ENCODE measurements at places on chromosomes 2 and 18.

- DNase-seq, result no peak
Measured at GRCh38 chr2:223979730-223980396, 22.6 kb downstream of the MRPL44 start.

DNA sequence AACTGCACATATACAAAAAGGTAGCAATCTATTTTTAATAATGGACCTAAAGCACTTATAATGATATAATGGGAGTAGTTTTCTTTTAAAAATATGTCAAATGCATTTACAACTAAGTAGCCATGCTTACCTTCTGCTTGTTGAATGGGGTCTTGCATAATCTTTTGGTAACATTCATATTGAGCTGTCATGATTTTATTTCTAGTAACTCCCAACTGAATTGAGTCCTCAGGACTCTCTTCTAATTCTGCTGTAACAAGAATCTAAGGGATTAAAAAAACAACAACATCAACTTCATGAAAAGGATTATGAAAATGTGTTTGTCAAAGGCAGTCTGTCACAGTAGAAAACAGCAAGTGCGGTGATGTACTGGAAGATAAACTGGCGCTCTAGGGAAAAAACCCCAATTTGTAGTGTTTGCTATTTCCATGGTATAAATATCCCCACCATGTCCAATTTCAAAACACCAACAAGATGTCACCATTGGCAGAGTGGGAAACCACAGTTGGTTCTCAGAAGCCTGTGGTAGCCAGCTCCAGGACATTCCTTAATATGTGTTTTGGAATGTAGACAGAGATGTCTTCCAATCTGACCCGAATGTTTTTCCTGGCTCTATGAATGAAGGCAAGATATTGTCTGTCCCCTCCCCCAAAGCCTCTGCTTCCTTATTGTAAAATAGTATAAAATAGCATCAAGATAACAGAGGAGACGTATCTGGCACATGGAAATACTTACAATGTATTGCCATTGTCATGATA is 64.8 kb downstream of the CALCRL start:
- no peak for DNase-seq

GRCh38 chr2:134014196-134014960 is 239.5 kb upstream of the MGAT5 start:
- DNase-seq, result no peak

- DNase-seq, result no peak
Measured at GRCh38 chr2:84676295-84676694, 160.0 kb downstream of the DNAH6 start.

DNA sequence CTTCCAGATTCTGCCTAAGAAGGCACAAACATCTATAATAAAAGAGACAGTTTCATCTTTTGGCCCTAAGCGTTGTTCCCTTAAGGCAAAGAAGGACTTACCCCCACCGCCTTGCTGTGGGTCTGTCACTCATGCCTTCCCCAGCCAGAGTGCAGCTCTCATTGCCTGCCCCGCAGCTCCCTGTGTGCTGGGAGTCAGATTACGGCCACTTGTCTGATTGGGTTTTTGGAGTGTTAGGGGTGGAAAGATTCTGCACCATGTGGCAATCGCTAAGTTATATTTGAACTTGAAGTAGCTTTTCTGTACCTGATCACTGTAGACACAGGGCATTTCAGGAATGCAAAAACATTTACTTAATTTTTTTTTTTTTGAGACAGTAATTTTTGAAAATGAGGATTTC is at the start of gene AQP4:
Gene AQP4 (minus strand): TSS at position 151 of the 400 bp plus-strand sequence. CDS start 18 bp downstream, at position 133.
- no peak for DNase-seq

DNA sequence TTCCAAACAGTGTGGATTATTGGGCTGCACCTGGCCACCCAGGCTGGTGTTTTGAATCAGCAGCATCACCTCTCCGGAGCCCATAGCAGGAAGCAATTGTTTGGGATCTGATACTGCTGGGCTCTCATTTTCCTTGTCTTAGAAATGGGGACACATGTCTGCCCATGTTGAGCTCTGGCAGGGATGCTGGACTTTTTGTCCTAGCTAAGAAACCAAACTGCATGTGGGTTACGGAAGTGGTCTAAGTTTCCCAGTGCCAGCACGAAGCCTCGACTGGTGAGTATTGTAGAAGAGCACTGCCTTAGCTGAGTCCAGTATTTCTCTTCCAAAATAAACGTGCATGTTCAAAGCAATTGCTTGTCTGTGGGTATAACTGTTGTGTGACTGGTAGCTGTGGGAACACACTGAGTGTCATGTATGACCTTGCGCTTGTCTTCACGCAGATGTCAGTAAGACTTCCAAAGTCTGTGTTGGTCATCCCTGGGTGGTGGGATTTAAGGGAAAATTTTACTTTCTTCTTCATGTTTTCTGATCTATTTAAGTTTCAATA is 43.6 kb downstream of the SH3RF3 start:
- DNase-seq, result no peak

DNA sequence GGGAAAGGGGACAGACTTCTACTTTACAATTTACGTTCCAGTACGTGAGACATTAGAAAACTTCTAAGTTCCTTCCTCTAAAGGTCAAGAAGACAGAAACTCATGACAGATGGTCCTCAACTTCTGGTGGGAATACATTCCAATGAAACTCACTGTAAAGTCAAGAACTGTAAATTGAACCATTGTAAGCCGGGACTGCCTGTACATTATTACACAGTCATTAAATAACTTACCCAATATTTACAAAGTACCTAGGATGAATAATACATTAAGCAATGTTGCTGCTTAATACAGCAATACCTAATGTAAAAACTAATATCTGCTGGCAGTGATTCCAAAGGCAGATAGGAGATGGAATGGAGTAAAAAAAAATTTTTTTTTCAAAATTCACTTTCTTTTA is 51.9 kb downstream of the CDH2 start:
- no peak for DNase-seq

- no peak for DNase-seq
Measured at GRCh38 chr18:27181726-27182125, 3.4 kb downstream of the CHST9 start.

- no peak for DNase-seq
Measured at GRCh38 chr2:127620866-127621265, 25.1 kb upstream of the GPR17 start.

- no peak for DNase-seq
Measured at GRCh38 chr2:144922519-144922918, 402.6 kb upstream of the ZEB2 start.

DNA sequence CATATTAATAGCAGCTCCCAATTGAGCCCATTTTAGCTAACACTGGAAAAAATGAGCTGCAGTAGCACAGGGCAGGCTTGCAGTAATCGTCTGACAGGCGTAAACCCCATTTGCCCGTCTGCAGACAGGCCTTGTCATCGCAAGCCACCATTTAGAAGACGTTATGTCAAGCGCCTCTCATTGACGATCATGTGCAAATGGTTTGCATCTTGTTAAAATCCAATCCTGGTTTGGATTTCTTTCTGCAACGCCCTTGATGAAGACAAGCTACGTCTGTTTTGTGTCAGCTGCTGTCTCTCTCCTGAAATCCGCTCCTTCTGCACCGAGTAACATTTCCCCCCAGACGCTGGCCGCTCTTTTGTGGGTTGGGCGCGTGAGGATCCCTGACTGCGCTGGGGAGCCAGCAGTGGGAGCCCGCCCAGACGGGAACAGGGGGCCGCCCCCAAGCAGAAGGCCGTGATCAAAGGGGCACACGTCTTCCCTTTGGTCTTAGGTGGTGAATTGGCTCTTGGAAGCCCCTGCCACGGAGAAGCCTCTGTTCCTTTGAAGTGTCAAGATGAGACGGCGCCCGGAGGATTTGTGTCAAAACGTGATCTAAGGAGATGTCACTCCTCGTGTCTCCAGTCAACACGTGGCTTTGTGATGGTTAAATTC is 84.2 kb upstream of the GPC1 start:
- no peak for DNase-seq

GRCh38 chr2:86319700-86320580 is 17.5 kb downstream of the REEP1 start:
- no peak for DNase-seq

- DNase-seq, result no peak
Measured at GRCh38 chr2:8608411-8608954, 73.4 kb upstream of the ID2 start.
